Hepatic stellate cell (primary cell): ENCODE measurements at places on chromosomes 6 and 20.

DNA sequence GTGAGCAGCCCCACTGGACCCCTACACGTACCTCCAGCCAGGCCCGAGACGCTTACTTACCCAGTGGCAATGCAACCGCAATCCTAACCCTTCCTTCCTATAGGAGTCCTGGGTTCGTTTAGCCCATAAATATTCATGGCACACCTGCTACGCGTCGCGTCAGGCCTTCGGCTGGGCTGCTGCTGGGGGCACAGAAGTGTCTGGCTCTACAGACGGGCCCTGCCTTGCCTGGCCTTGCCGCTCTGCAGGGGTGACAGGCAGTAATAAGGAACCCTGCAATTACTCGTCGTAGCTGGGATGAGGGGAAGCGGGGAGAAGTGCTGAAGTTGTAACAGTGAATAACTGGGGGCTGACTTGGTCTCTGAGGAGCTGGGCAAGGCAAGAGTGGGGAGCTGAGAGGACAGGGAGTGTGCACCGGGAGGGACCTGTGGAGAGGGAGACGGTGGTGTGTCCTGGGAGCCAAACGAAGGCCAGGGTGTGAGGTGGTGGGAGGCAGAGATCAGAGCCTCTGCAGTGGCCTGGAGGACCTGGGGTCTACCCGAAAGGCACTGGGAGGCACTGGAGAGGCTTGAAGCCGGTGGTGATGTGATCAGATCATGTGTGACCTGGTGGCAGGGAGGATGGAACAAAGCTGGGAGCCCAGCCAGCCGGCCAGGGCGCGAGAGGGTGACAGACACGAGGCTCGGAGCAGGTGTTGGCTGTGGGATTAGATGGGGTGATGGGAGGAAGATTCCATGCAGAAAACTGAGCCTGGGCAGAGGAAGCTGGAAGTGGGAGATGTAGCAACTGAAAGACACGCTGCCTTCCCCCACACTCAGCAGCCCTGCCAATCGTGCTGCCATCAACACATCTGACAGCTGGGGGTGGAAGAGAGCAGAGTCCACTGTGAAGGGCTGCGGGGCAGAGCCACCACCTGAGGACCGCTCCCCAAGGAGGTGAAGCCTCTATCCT, 36.4 kb downstream of the PSMG4 start:
- DNase-seq = no peak

- peak; percentile 13 for DNase-seq
Observed at GRCh38 chr20:9015984-9016324, 52.9 kb upstream of the PLCB4 start.

- no peak for DNase-seq
Observed at GRCh38 chr20:61949714-61950640, 115.7 kb downstream of the TAF4 start.

DNA sequence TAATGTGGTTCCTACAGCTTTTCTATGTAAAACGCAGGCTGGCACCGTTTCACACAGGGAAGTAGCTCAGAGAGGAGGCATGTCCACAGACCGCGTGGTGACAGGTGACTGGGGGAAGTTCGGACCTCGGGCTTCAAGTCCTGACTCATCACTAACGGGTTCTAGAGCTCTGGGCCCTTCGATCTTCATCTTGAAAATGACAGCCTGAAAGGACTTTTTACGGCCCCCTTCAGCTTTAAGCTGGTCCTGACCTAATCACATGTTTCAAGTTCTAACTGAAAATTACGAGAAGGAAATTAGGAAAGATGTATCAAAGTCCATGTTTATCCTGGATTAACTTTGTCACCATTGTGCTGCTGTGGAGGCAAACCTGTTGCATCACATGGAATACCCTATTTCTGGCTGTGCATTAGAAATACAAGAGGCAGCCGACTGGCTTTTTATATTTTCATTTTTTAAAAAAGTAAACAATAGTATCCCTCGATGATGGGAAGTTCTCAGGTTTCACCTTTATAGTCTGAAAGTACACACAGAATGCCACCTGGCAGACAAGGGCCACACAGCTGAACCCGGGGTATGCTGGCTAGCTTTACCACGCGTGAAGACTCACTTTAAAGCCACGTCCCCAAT, 2.0 kb downstream of the MAN1A1 start:
- peak; percentile 27 for DNase-seq

DNA sequence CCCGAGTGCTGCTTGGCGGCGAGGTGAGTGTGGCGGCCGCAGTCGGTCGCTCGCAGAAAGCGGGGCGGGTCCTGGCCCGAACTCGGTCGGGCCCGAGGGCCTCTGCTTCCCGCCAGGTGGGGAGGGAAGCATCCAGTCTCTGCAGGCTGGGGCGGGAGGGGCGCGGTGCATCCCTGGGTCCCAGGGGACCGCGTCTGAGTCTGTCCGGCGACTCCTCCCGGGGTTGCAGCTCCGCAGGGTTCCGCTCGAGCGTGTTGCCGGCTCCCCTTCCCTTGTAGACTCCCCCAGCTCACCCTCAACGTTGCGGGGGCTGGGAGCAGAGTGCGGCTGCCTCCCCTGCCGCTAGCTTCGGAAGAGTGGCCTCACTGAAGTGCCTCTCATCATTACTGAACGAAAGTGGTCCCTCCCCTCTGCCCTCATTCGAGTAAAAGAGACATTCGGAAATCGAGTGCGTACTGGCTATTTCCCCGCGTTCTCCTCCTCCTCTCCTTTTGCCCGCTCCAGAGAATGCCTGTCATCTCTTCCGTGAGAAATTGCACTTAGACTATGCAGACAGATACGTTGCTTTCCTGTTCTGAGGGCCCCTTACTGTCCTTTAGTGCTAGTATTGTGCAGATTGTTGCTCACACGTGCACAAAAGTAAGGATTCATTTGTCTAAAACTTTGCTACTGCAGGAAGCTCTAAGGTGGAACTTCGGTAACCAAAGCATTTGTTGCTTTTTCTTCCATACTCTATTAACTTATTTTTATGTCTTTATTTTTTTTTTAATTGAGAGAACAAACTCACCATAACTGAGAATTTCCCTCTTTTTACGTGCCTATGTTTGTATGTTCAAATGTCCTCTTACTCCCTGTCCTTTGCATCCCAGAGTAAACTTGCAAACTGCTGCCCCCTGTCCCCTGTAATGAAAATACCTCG, 751 bp downstream of the MAP3K4 start:
- DNase-seq = peak; percentile 50

DNA sequence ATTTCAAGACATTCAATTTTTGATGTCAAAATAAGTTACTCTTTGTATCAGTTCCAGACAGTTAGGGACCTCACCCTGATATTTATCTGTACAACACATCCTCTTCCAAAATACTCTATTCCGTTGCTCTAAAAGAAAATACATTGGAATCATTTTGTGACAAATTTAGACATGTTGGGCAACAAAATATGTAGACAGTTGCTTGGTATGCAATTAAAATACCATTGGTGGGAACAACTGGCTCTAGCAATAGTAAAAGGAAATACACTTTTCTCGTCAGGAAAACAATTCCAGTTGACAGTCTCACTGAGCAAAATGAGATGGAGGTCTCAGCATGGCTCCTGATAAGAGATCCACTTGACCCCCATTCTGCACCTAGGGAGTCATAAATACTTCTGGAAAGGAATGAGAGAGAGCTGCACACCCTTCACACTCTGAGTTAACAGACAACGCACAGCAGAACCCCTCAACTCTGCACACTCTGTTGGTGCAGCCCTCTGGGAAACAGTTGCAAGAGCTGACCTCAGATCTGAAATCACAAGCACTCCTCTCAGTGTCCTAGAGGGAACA, 171.3 kb upstream of the NT5E start:
- no peak for DNase-seq

DNA sequence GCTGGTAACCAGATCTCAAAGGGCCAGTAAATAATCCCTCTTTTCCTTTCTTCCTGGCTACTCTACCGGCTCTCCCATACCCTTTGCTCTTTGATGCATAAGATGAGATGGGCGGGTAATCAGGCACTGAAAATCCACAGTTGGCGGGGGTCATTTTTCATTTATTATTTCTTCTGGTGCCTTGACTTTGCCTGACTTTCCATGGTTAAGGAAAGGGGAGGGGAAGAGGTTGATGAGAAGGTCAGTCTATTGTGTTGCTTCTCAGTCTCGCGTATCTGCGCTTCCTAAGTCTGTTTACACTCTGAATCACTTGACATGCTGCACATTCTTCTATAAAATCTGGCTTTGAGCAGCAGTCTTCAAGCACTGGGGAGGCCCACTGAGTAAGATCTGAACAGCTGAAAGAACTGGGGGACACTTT, 121.1 kb upstream of the HDGFL1 start:
- DNase-seq = peak; percentile 2

DNA sequence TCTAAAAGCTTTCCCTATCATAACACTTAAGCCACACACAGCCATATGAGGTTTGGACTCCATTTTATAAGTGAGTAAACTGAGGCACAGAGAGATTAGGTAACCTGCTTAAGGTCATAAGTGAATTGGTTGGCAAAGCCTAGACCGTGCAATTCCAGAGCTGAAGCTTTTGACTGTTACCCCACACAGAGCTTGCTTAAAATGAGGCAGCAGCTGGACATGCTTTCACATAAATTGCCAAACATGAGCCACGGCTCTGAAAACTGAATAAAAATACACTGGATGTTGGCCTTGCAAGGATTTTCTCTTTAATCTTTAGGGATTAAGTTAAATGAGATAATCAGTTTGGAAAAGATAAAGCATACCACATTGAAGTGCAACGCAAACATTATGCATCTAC, 2.5 kb downstream of the RIPOR2 start:
- DNase-seq = no peak

- DNase-seq = no peak
Observed at GRCh38 chr6:29490055-29490454, 2.3 kb upstream of the MAS1L start.

DNA sequence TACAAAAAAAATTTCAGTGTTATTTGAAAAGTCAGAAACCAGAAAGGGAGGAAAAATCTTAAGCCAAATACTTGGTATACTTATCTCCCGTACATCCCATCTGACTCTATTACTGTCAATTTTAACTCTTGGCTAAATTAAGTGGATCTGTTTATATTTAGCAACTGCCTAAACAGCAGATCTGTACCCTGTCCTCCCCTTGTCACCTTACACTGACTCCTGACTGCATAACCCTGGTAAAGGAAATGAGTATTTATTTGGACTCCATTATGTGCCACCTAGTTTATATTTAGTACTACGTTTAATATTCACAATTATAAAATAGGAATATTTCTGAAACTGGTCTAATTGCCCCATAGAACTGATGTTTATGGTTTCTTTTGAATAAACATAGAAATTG, 730.2 kb upstream of the GJE1 start:
- no peak for DNase-seq

DNA sequence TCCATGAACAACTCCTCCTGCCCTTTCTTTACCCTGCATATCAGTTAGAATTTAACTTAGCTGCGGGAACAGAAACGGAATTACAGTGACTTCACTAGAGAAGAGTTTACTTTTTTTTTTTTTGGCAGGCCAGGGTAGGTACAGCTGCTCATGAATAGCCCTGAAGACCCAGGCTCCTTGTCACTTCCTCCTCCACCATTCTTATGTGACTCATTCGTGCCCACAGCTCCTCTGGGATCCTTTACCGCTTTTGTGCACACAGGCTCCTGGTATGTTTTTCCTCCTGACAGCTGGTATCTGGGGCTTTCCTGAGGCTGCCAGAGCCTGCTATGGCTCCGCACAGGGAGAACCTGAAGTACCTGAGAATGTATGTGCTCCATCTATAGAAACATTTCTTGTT, 3.9 kb upstream of the KCNS1 start:
- DNase-seq = peak; percentile 89

- no peak for DNase-seq
Observed at GRCh38 chr6:52388790-52389189, 26.8 kb downstream of the PAQR8 start.

- peak; percentile 70 for DNase-seq
Observed at GRCh38 chr6:3732345-3733141, 19.0 kb downstream of the PXDC1 start.

DNA sequence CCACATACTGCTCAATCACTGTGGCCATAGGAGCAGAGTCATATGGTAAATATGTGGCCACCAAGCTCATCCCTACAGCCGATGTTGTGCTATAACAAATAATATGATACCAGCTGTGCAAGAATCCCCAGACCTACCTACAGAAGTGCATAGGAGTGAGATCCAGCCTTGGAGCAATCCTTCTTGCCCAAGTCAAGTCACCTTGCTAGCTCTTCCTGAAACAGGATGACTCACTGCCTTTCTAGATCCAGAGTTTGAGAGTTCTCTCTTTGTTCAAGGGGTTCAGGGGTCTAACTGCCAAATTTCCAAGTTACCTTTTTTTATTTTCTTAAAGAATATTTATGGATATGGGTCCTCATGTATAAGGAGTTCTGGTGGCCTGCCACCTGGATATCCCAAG, 195.7 kb upstream of the MAN1A1 start:
- no peak for DNase-seq

- DNase-seq = no peak
Observed at GRCh38 chr6:56350628-56351260, 103.4 kb upstream of the COL21A1 start.

- no peak for DNase-seq
Observed at GRCh38 chr6:88208726-88209125, 42.6 kb upstream of the CNR1 start.

- no peak for DNase-seq
Observed at GRCh38 chr20:15799871-15800270, 773.4 kb downstream of the KIF16B start.

GRCh38 chr6:38035478-38035877, 216.0 kb downstream of the ZFAND3 start:
- no peak for DNase-seq

DNA sequence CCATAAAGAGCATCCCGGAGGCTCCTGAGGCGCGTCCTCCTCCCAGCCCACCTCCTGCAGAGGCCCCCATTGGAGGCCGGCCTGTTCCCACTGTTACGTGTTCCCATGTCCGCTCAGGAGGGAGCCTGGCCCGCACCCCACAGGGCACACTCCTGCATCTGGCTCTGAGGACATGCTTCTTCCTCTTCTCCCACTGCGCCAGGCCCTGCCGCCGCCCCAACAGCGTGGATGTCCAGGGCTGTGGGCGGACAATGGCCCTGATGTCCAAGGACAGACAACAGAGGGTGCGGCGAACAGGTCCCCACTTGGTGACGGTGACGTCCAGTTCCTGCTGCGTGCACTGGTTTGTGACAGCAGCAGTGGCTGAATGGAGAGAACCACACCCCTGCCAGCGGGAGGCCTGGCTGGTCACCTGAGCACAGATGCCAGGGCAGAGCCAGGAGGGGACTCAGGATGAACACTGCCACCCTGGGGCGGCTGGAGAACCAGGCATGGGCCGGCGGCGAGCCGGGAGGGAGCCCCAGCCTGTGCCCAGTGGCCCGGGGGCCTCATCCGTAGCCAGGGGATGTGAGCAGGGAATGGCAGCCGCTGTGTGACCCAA, 26.6 kb downstream of the FRMD1 start:
- no peak for DNase-seq

GRCh38 chr6:17967668-17968518, 19.5 kb downstream of the KIF13A start:
- no peak for DNase-seq

DNA sequence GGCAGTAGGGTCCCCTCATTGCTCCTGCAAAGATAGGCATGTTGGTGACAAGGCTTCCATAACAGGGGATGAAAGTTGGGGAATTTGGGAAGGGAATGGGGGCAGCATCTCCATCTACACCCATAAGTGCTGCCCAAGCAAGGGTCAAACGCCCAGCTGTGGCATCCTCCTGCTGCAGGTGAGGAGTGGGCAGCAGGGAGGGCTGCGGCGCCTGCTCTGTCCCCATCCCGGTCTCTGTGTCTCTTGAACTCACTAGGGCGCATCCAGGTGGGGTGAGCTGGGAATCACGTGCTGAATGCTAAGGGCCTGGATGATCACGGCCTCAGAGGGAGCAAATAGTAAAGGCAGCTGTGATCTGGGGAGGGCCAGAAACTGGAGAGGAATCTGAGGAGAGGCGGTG, 9.1 kb downstream of the MICA start:
- no peak for DNase-seq
